Naive thymus-derived CD8-positive, alpha-beta T cell (primary cell): ENCODE measurements at places on chromosomes 3 and 15.

- no peak for DNase-seq
These were observed 31.2 kb downstream of the CASR start for GRCh38 chr3:122214711-122215110.

GRCh38 chr3:10242182-10243065 lies 5.8 kb upstream of the TATDN2 start:
- peak; percentile 85 for DNase-seq

- no peak for DNase-seq
These were observed 214.4 kb downstream of the TIGIT start for GRCh38 chr3:114508208-114508607.

DNA sequence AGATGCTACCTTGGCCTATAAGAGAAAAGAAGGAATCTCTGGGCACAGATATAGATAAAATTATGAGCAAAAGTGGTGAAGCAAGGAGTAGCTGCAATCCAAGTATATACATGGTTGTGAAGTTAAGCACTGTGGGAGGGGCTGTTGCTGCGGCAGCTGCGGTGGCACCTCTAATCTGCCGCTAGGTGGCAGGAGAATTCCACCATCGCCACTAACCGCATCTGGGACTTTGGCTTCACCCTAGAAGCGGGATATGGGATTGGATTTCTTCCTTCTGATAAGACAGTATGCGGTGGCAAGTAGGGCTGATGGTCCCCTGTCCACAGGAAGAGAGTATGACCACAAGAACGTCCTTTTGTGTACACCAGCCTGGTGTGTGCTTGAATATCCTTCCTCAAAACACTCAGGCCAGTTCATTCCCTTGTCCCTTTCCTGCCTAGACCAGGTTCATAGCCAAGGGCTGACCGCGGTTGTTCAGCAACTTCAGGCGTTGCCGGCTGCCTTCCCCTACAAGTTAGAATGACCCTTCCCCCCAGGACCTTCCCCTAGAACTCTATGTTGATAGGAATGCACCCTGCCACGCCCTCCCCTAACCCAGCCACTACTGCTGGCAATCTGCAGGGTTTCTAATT lies 5.1 kb downstream of the MAGEL2 start:
- no peak for DNase-seq

- no peak for DNase-seq
These were observed 21.2 kb downstream of the TFG start for GRCh38 chr3:100730524-100730923.

- no peak for DNase-seq
These were observed 15.8 kb upstream of the KCNMB2 start for GRCh38 chr3:178520451-178520850.

DNA sequence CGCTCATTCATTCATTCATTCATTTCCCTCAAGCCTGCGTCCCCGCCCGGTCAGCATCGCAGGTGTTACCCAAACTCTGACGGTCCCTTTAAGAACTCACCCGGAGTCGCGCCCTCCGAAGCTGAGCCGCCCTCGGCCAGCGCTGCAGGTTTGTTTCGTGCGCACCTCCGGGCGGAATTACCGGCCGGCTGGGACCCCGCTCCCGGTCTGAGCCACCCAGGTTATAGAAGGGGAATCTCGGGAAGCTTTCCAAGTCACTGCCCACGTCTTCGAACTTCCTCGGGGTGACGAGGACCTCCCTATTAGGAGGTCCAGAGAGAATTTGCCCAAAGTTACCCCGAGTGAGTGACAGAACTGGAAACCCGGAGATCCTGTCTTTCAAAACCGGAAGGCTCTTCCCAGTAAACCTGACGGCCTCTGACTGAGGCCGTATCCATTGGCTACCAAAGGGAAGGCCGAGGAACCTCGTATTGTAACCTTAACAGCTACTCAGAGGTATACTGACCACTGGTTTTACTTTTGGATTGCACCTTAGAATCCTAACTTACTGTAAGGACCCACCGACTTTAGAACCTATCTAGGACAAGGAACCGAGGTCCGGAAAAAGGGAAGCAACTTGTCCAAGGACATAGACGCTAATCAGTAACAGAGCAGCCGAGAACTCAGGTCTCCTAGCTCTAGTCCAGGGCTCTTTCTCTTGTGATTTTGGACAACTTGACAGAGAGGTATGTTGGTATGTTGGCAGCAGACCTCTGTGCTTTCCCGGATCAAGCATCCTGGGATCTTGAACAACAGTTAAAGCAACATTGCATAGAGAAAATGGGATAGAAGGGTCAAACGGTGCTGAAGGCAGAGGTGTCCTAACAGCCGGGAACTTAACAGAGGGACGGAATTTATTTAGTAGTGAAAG lies 788 bp upstream of the DLG1 start:
- DNase-seq = peak; percentile 25

DNA sequence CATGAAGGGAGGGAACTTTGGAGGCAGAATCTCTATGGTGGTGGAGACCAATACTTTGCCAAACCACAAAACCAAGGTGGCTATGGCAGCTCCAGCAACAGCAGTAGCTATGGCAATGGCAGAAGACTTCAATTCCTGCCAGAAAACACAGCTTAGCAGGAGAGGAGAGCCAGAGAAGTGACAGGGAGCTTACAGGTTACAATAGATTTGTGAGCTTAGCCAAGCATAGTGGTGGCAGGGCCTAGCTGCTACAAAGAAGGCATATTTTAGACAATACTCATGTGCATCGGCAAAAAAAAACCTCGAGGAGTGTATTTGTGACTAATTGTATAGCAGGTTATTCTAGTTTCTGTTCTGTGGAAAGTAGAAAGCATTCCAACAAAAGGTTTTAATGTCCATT lies 6.4 kb upstream of the CSTA start:
- DNase-seq = no peak

DNA sequence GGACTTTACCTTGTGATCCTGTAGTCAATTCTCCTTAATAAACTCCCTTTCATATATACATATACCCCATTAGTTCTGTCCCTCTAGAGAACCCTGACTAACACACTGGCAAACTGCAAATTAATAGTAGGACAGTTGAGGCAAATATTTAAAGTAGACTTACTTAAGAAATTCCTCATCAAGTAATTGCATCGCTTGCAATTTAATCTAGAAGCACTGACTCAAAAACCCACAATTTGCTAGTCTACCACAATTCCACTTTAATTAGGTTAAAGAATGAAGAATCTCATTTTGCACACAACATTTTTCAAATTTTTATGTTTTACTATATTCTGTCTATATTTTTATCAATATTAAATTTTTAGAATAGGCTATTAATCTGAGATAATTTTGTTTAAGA lies 188.1 kb downstream of the PLOD2 start:
- no peak for DNase-seq

- no peak for DNase-seq
These were observed 204.2 kb downstream of the EPHA3 start for GRCh38 chr3:89311581-89311980.

DNA sequence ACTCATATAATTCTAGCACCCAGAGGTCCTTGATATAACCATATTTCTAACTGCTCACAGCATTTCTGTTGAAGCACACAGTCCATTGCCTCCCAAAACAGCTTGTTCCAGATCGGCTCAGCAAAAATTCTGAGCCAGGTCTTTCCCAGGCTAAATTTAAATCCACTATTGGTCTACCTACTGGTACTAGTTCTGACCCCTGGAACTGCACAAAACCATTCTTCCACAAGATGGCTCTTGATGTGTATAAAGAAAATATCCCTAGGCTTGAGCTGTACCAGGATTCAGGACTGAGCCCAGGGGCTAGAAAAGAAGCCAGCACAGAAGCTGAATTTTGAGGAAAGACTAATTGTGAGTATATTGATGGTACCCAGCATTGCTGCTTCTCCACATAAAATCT lies 75.4 kb upstream of the ABHD17C start:
- DNase-seq = no peak

GRCh38 chr3:34102288-34102687 lies 303.9 kb downstream of the PDCD6IP start:
- no peak for DNase-seq

GRCh38 chr3:24129549-24129948 lies 184.5 kb downstream of the NR1D2 start:
- DNase-seq = no peak

DNA sequence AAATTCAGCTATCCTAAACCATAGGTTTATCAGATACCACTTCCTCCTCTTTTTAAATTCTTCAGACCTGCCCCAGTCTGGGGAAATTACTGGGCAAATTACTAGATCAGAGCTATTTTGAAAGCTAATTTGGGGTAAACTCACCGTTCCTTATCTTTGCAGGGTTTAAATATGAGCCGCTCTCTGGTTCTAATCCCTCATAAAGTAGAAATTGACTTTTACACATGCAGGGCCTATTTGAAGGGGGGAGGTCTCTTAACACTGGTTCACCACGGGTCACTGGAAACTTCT lies 11.0 kb upstream of the MEIS2 start:
- no peak for DNase-seq

- DNase-seq = no peak
These were observed 124.7 kb downstream of the RPL22L1 start for GRCh38 chr3:170745211-170745718.

DNA sequence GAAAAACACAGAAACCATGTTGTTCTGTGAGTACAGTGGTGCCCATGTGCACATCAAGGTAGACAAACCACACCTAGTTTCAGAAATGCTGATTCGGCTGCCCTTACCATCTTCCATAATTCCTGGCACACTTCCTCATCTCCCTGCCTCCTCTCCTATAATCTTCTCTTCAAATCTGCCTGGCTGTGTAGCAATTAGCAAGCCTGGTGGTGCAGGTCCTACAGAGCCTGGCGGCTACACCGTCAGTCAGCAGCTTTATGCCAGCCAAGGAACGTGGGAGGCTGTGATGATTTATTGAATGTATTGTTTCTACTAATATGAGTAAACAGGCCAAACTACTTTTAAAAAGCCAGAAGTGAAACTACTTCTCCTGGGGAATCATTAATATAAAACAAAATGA lies 106.8 kb downstream of the SEMA6D start:
- DNase-seq = no peak

DNA sequence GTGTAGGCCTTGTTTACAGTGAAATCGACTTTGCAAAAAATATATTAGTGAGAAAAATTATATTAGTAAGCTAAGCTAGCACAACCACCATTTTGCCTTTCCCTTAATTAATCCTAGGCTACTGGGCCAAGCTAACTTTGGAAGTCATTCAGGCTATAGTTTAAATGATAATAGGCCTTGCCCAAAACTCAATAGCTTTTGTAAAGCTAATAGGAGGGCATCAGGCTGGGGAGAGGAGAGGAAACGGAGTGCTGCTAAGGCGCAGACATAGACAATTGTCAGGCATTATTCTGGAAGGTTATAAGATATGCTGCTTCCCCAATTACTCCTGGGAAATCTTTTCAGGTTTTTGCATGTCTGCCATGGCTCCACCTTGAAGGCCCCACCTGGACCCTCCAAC lies 1286.0 kb downstream of the NSUN3 start:
- no peak for DNase-seq

DNA sequence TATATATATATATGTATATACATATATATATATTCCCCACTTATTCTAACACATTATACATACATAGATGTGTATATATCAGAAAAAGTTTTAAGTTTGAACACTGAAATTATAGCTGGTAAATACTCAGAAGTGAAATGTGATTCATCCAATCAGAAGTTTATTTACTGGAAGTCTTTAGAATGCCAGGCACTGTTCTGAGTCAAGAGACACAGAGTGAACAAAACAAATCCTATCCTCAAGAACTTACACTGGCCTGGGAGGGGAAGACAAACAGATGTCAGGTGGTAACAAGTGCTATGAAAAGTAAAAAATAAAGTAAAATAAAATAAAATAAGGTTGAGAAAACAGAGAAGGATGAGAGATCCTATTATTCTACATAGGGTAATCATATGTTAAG lies 13.4 kb downstream of the DHX36 start:
- no peak for DNase-seq

DNA sequence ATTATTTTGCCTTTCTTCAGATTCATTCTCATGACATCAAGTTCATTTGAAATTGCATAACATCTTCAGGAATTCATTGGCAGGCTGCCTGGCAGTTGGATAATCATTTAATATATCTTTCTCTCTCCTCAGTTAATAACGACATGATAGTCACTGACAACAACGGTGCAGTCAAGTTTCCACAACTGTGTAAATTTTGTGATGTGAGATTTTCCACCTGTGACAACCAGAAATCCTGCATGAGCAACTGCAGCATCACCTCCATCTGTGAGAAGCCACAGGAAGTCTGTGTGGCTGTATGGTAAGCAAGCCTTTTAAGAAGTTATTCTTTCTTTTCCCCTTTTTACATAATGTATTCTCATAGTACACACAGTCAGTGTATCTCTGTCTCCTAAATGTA lies 38.2 kb downstream of the TGFBR2 start:
- no peak for DNase-seq

- no peak for DNase-seq
These were observed 573.2 kb downstream of the DIPK2A start for GRCh38 chr3:144544871-144545270.

DNA sequence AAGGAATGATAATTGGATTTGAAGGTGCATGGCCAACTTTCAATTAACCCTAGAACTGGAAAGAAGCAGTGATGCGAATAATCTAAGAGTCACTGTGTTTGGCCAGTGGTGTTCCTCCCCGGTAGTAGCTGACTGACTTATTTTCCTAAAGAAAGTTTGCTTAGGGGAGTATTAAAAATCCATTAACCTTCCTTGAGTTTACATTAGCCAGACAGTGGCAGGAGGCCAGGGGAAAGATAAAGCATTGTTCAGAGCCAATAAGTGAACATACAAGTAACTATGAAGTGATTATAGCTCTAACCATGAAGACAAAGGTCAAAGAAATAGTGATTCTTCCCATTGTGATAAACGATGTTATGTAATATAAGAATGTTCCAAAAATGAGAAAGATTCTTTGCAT lies 8.9 kb upstream of the TMEM202 start:
- DNase-seq = no peak

DNA sequence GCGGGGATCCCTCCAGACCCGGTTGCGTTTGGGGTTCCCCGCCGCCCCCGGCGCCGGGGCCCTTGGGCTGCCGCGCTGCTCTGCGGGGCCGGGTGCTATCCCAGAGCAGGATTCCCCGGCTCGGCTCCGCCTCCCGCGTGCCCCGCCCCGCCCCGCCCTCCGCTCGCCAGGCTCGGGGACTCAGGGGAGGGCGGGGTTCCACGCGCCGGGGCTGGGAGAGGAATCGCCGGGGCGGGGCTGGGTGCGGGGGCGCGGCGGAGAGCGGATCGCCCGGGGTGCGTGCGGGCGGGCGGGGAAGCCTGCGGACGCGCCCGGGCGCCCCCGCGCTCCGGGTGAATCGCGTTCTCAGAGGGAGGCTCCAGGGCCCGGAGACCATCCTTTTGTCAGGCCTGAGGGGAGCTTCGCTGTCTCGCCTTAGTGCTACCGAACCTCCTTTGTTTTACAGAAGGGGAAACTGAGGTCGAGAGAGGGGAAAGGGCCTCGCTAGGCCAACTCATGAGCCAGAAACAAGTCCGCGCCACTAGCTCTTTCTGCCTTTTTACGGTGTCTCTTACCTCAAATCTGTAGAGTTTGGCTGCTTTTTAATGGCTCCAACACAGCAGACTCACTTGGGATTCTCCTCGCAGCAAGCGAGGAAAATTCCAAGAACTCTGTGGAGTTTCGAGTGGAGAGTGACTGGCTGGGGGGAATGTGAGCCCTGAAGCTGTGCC lies at the start of gene TMEM158:
Gene TMEM158, minus strand, starts transcription at position 82 of the 710 bp plus-strand sequence. CDS start 260 bp downstream, outside the sequence.
- DNase-seq = peak; percentile 17

GRCh38 chr3:57764794-57765193 lies 8.7 kb downstream of the SLMAP start:
- no peak for DNase-seq

GRCh38 chr3:9168241-9168741 lies 81.2 kb downstream of the SRGAP3 start:
- DNase-seq = no peak
